ENCODE measurements at places on chromosomes 7 and 10. TPM values are rescaled to one million over a fixed set of nuclear protein-coding genes. Genes with fewer than 3 reads are reported as not detected.
A peak's percentile ranks its signal among the peaks of the same experiment; 100 is the strongest.

The NKX2-3 gene
- polyA plus RNA-seq, result not detected

The GSTK1 gene
- 206 TPM for polyA plus RNA-seq

The DNAJB12 gene
- polyA plus RNA-seq, result 33.9 TPM

The HOXA7 gene
- polyA plus RNA-seq, result 33.9 TPM

- DNase-seq, result no peak
Measured at GRCh38 chr7:36896418-36896817, 172.1 kb upstream of the AOAH start.

DNA sequence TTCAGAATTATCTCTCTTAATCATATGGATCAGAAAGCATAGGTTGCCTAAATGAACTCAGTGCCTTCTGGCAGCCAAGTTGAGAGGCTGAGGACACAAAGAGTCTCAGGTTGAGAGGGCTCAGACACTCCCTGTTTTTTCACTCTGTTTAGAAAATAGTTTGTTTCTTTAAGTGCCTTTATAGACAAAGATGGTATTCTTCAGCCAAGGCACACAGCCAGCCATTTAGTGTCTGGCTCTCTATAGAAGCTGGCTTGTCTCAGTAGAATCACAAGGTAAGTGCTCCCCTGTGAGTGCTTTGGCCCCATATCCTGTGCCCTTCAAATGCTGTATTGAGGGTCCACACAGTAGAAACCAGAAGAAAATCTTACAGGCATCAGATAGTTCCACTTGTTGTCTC is 3.6 kb downstream of the GPR158 start:
- no peak for DNase-seq

GRCh38 chr7:50352282-50352681 is 47.8 kb downstream of the IKZF1 start:
- no peak for DNase-seq

DNA sequence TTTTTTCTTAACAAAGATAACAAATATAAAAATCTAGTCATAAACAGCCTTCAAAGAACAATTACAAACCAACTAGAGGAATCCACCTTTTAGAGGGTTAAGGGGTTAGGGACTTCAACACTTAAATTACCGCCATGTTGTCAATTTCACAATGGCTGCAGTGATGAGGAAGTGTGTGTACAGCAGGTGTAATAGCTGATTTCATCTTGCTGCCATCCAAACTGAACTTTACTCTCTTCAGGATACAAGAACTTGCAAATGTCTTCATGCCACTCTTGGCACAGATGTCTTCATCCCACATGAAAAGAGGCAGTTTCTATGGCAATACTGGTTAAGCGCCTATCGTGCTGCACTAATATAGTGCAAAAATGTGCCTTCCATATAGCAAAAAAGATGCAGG is 401.0 kb downstream of the PHF14 start:
- DNase-seq, result no peak

GRCh38 chr7:133688483-133689239 is 435.8 kb downstream of the EXOC4 start:
- DNase-seq, result no peak

DNA sequence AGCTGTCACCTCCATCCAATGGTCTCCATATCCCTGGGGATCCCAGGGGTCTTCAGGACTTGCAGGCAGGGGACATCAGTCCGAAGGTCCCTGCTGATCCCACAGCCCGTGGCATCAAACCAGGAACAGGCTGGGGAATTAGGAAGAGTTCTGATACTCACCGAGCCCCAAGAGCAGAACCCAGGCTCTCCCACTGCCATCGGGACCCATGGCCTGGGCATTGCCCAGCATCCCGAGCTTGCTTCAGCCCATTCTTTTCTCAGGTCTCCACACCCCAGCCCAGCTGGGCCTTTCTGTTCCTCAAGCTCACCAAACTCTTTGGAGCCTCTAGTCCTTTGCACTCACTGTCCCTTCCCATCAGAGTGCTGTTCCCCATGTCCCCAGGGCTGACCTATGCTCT is 280.9 kb downstream of the GRID1 start:
- no peak for DNase-seq

GRCh38 chr7:129914536-129915272 is 38.1 kb downstream of the UBE2H start:
- no peak for DNase-seq

DNA sequence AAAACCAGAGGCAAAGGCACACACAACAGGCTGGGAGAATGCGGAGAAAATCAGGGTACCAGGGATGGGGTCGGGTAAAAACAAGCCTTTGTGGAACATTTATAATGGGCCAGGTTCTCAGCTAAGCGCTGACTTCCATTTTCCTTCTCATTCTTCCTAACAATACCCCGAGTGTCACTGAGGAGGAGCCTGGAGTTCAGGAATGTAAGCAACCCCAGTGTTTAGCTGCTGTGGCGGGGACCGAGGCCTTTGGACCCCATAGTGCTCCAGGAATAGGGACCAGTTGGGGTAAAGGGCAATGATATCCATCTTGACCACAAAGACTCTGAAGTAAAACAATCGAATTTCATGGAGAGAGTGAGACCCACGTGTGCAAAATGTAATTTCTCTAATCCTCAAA is 34.2 kb downstream of the GRB10 start:
- DNase-seq, result no peak

- DNase-seq, result no peak
Measured at GRCh38 chr7:158094046-158094445, 493.6 kb downstream of the PTPRN2 start.

GRCh38 chr10:11893749-11894278 is 70.7 kb downstream of the PROSER2 start:
- no peak for DNase-seq

DNA sequence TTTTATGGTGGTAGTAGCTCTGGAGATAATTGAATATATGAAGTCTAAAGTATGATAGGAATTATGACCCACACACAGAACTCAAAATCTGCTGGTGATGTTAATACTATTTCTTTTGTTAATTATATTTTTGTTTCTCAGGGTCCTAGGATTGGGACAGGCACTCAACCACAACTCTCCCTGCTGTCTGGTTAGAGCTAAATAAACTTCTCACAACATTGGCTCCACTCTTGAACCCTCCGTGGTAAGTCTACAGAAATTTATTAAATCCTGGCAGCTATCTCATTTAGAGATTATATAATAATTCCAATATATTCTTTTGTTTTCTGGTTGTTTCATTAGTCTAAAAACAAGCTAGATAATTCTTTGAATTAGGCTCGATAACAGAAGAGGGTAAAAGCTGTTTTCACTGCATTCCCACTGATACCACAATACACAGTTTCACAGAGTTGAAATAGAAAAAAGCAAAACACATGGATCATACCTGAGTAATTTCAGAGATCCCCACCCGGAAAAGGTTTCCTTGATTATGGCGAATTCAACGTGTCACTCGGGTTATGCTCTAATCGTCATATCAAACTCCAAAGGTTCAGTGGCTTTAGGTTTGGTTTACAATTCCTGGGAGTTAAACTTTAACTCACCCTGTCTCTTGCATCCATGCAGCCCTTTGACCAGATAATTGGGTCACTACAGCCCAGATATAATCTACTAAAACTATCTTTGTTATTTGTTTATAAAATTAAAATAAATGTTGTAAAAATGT is at the start of gene A1CF:
TSS of gene A1CF (minus strand) at position 531 of the 763 bp plus-strand sequence. CDS start 25,687 bp downstream, outside the sequence.
- no peak for DNase-seq

DNA sequence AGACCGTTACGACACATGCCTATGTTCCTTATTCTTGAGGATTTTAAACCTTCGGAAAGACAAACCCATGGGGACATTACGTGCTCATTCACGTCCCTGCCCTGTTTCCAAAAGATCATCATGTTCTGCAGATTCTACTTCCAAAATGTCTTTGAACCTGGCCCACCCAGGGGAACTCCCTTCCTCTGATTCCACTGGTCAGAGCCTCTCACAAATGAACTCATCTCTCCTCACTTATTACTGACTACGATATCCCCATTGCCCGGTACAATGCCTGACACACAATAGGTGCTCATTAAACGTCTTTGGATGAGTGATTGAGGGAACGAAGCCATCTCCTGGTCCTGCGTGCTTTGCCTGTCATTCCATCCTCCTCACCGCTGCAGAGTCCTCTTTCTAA is 168.3 kb upstream of the RNF32 start:
- DNase-seq, result no peak

- DNase-seq, result no peak
Measured at GRCh38 chr10:102106998-102107397, 13.2 kb downstream of the LDB1 start.

- DNase-seq, result no peak
Measured at GRCh38 chr10:6135039-6135438, 46.2 kb downstream of the RBM17 start.

- no peak for DNase-seq
Measured at GRCh38 chr10:91022924-91023699, 102.2 kb upstream of the ANKRD1 start.

- DNase-seq, result peak; percentile 35
Measured at GRCh38 chr7:92135052-92135889, 994 bp upstream of the CYP51A1 start.

- no peak for DNase-seq
Measured at GRCh38 chr7:97381815-97382554, 264.5 kb downstream of the SDHAF3 start.

DNA sequence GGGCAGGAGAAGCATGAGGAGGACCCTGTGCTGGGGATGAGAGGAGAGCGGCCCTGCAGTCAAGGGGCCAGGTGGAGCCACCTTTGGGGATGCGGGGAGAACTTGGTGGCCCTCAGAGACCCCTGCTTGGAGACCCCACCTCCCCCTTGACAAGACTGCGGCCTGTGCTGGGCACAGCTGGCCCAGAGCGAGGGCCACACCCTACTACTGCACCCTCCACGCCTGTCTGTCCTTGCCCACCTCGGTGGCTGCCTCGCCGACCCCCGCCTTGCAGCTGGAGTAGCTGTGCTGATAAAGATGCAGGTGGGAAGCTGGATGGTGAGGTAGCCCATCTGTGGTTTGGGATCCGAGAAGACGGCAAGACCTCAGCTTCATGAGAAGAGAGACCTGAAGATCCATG is 186.8 kb downstream of the MGMT start:
- DNase-seq, result no peak

DNA sequence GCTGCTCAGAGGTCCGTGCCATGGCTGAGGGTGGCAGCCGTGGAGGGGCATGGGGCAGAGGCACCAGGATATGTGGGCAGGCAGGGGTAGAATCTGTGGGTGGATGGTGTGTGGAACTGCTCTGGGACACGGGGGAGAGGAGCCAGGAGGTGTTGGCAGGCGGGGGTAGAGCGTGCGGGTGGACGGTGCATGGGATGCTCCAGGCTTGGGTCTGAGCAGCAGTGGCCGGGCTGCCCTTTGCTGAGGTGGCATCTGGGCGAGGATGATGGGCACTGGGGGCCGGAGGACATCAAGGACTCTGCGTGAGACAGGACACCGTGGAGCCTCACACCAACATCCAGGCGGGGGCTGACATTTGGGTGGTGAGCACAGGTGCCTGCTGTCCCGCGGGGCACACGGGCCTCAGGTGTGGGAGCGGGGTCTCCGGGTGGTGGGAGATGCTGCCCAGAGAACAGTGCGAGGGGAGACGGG is 46.2 kb downstream of the JAKMIP3 start:
- DNase-seq, result no peak

DNA sequence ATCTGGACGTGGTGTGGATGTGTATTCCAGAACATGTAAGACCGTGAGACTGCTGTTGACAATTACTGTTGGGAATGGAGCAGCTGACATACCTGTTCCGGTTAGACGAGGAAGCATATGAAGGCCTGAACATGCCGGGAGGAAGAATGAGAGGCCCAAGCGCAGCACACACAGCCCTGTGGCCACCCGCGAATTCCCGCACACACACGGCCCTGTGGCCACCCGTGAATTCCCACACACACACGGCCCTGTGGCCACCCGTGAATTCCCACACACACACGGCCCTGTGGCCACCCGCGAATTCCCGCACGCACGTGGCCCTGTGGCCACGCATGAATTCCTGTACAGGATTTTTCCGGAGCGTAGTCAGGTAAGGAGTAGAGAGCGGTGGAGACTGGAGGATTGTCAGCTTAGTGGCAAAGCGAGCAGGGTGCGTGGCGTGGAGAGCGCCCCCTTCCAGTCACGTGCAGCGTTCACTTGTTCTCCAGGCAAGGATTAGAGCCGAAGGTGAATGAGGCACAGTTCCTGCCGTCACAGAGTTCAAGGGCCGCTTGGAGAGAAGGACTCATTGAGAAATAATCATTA is 9.5 kb upstream of the SUN1 start:
- DNase-seq, result no peak

GRCh38 chr7:126685018-126685573 is 567.6 kb downstream of the GRM8 start:
- no peak for DNase-seq

GRCh38 chr7:132516042-132516840 is 60.0 kb downstream of the PLXNA4 start:
- DNase-seq, result no peak

Data from left renal cortex interstitium (tissue), 4 donors.